Hematopoietic multipotent progenitor cell treated with erythropoietin and hydrocortisone succinate and interleukin-3 and kit ligand, for 8 days (in vitro differentiated cells): ENCODE measurements at places on chromosomes 12 and 14.

GRCh38 chr12:12600659-12601058 lies 11.0 kb upstream of the CREBL2 start:
- no peak for DNase-seq

- peak; percentile 63 for DNase-seq
Observed at GRCh38 chr14:102849526-102850379, 72.5 kb downstream of the TRAF3 start.

DNA sequence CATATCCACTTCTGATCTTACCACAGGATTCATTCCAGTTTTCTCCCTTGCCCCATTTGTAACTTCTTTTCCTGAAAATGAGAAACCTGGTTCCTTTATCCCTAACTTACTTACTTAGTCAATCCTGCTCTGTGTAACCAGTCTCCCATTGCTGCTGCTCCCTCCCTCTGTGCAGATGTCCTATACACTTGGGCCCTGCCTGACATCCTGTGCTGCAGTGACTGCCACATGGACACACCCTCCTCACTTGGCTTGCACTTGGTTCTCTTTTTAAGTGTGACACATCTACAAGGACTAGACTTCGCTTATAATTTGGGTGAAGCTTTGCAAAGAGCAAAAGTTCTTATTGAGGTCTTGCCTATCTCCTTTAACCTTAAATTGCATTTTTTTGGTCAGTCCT lies 51.4 kb downstream of the FGD4 start:
- no peak for DNase-seq

DNA sequence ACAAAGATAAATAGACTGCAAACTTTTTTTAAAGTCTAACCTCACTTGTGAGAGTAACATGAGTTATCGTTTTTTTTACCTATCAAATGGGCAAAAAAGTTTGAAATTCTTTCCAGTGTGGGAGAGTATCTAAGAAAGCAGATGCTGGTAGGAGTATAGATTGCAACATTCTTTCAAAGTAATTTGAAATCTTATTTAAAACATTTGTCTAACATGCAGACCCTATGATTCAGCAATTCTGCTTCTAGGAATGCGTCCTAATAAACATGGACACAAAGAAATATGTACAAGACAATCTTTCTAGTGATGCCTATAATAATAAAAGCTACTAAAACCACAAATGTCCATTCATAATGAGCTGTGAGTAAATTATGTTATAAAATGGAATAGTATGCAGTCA lies 110.4 kb upstream of the TMCC3 start:
- DNase-seq, result no peak

DNA sequence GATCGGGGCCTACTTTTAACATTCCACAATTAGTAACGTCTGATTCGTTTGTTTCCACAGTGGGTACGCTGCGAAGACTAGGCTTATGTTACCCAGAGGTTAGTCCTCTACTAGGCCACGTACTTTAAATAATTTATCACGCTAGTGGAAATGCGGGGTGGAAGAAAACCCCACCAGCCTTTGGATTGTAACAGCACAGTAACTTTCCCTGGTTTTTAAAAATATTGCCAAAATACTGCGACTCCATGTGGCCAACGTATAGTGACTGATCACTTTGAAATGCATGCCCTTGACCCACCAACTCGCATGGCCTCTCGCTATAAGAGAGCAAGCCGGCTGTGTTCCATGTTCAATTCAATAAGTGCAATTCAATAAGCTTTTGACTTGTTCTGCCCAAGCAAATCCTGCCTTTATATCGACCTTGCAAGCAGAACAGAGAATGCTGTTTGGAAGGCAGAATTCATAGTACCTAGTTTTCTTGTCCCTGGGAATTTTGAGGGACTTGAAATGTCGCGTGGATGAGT lies 882 bp upstream of the GTF2A1 start:
- DNase-seq, result no peak

GRCh38 chr14:93702946-93703345 lies 85.3 kb downstream of the PRIMA1 start:
- DNase-seq, result no peak

DNA sequence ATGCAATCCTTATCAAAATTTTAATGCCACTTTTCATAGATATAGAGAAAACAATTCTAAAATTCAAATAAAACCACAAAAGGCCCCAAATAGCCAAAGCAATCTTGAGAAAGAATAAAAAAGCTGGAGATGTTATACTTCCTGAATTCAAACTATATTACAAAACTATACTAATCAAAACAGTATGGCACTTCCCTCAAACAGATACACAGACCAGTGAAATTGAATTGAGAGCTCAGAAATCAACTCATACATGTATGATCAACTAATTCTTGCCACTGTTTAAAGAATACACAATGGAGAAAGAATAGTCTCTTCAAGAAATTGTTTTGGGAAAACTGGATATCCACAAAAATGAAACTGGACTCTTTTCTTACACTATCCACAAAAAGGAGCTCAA lies 55.4 kb downstream of the FOXG1 start:
- no peak for DNase-seq

DNA sequence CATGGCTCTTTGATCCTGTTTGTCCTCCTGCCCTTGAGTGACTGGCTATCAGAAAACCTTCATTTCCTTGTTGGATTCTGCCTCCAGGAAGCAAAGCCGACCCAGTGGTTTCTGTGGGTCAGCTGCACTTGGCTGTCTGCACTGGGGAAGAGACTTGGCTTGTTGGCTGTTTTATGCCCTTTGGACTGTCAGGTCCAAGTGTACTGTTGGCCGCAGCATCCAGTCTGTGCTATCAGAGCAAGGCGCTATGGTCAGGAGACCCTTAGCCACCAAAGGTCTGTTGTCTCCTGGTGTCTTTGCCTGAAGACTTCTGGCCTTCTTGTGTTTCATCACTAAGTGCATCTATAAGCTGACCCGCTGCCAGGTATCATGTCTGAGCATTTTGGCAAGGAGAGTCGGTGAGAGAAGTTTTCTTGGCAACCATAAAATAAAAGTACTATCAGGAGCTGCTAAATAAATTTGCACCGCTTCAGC lies 177.4 kb upstream of the HIF1A start:
- no peak for DNase-seq

DNA sequence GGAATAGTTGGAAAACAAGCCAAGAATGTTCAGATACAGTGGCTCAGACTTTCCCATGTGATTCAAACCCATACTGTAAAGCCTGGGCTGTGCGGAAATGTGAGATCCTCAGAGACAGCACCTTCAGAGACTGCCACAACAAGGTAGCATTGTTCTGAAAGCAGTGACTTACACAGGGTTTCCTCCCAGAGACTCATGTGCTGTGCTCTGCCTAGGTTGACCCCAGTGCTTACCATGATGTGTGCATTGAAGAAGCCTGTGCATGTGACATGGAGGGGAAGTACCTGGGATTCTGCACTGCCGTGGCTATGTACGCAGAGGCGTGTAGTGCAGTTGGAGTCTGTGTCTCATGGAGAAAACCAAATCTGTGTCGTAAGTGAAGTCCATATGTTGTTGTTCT lies 219.4 kb downstream of the LRRK2 start:
- no peak for DNase-seq

DNA sequence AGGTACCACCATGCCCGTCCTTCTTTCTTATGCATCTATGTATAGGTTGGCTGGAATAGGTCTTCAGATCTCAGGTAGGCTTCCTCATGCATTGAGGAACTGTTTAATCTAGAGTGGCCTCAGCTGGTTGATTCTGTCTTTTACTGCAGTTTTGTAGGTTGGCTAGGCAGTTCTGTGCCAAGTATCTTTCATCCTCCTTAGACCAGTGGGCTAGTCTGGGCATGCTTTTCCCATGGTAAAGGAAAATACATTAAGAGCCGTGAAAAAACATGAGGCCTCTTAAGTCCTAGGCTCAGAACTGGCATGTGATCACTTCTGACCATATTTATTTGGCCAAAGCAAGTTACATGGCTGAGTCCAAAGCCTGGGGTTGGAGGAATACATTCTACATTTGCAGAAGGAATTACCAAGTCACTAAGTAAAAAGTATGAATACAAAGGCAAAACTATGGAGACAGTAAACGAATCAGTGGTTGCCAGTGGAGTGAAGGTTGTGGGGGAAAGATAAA lies 137.3 kb downstream of the WIF1 start:
- no peak for DNase-seq

DNA sequence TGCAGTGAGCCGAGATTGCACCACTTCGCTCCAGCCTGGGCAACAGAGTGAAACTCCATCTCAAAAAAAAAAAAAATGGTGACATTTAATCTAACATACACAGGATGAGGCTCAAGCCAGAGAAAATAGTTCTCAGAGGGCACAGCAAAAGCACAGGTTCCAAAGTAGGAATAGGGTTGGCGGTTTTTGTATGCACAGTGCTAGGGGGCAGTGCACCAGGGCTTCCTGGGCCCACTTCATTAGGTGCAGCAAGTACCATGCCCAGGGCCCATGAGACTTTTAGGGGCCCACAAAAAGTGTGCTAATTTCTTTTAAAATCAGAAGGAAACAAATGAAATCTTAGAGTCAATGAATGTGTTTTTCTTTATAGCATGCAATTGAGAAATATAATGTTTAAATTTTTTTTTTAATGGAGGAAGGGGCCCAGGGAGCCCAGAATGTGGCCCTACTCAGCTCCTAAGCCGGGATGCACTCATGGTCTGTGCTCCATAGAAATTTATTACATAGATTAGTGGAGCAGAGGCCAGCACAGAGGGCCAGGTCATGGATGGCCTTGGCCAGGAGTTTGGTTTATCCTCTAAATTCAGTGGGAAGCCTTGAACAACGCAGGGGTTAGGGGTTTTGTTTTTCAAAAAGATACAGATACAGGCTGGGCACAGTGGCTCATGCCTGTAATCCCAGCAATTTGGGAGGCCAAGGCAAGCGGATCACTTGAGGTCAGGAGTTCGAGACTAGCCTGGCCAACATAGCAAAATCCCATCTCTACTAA lies 2.3 kb downstream of the AK7 start:
- DNase-seq, result no peak

DNA sequence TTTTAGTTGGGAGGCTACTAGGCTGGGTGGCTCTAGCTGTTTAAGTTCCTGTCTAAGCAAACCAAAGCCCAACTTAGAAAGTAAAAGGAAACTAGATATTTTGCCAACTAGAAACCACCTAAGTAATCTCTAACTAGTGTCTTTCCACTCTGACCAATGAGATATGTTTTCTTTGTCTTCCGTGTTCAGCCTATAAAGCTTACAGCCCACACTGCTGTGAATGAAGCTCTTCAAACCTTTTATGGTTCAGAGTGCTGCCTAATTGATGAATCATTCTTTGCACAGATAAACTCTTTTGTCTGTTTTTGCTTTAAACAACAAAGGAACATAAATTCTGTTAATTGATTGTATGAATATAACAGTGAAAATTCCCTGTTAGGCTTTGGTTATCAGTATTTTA lies 66.1 kb downstream of the FUT8 start:
- peak; percentile 31 for DNase-seq

DNA sequence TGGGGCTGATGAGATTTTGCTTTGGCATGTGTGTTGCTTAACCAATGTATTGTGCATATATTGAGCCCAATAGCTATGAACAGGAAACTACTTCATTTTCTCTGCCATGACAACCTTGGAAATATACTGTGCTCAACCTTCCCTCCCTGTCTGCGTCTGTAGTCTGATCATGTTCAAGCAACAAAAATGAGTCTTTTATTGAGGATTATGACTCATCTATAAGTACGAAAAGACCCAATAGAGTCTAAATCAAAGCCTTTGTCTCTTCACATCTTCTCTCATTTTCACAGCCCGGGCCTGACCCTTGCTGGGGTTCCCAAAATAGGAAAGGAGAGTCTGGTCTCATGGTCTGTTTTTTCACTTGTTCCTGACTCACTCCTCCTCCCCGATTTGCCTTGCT lies 158.2 kb downstream of the CAND1 start:
- DNase-seq, result no peak

GRCh38 chr14:73770977-73771847 lies 57.0 kb upstream of the PNMA1 start:
- DNase-seq, result no peak

- DNase-seq, result no peak
Observed at GRCh38 chr12:113844495-113845210, 121.5 kb downstream of the RBM19 start.

GRCh38 chr12:27733052-27733656 lies 22.5 kb downstream of the MRPS35 start:
- DNase-seq, result peak; percentile 49

- no peak for DNase-seq
Observed at GRCh38 chr12:66203820-66204219, 14.8 kb downstream of the IRAK3 start.

DNA sequence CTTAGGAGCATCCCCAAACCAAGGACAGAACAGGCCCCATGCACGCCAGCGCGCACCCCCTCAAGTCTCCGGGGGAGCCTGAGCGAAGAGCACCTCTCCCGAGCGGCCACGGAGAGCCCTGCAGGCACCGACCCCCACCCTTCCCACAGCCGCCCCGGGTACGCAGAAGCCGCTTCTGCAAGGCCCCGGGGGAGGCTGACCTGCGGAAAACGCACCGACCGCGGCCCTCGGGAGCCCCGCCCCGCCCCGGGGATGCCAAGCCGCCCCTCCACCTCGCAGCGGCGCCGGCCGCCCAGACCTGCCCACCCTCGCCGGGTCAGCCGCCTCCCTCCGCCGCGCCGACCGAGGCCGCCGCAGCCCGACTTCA lies 385 bp downstream of the CAPRIN2 start:
- no peak for DNase-seq

DNA sequence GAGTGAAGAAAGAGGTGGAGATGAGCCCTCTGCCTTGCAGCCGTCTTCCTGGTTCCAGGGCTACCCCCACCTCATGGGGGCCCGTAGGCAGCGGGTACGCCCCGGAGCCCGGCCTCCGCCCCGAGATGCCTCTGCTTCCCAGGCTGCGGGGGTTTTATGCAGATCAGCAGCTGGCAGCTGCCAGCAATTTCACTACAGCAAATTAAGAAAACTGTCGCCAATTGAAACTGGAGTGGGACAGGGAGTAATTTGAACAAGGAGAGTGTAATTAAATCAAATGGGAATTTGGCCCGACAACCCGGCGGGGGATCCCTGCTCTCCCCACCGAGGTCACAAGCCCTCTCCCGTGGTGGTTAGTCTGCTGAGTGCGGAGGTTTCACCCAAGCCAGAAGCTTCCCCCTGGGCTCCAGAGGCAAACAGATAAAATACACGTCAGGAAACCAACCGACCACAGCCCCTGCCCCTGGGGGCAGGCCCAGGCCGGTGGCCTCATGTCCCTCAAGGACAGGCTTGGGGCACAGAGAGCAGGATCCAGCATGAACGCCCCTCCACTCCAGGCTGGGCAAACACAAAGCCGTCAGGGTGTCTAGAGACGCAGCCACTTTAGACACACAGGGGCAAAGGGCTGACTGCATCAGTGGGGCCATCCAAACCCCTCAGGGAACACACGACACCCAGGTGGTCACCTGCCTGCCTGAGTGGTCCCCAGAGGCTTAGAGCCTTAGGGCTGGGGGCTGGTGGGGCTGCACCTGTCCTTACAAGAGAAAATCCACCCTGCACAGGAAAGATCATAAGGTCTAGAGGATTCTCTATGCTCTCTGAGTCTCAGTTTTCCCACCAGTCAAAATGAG lies 53.8 kb downstream of the TESC start:
- peak; percentile 76 for DNase-seq

- no peak for DNase-seq
Observed at GRCh38 chr12:58774731-58775130, 145.6 kb downstream of the LRIG3 start.

- DNase-seq, result no peak
Observed at GRCh38 chr12:77916276-77916675, 85.6 kb downstream of the NAV3 start.

GRCh38 chr14:103501921-103502669 lies 20.5 kb downstream of the CKB start:
- DNase-seq, result no peak

GRCh38 chr12:125122668-125123067 lies 57.4 kb downstream of the AACS start:
- no peak for DNase-seq

- DNase-seq, result peak; percentile 56
Observed at GRCh38 chr12:116697305-116697704, 40.6 kb downstream of the SPRING1 start.

GRCh38 chr12:14572401-14572800 lies 4.7 kb upstream of the PLBD1 start:
- no peak for DNase-seq
